Left ventricle myocardium superior (tissue), 1 donor: ENCODE measurements at places on chromosomes 13 and 19. TPM values are rescaled to one million over a fixed set of nuclear protein-coding genes. Genes with fewer than 3 reads are reported as not detected.

- DNase-seq, result no peak
Observed at GRCh38 chr19:11234486-11235075, 4.8 kb upstream of the ANGPTL8 start.

- DNase-seq, result no peak
Observed at GRCh38 chr13:67134417-67135129, 95.6 kb downstream of the PCDH9 start.

DNA sequence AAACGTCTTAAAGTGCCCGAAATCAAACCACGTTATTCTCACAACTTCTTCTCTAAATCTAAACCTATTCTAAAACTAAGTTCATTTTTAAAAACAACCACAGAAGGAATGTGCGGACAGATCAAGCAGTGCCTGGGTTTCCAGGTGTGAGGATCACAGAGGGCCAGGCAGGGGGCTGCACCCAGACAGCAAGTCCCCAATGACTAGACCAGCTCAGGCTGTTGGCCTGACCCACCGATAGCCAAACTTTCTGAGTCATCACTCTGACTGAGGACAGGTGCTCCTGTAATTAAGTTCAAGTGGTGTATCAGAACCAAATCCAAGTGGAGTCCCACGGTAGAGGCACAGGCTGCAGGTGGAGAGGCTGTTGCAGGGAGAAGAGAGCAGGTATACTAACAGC, 37.6 kb upstream of the EPHX3 start:
- no peak for DNase-seq

DNA sequence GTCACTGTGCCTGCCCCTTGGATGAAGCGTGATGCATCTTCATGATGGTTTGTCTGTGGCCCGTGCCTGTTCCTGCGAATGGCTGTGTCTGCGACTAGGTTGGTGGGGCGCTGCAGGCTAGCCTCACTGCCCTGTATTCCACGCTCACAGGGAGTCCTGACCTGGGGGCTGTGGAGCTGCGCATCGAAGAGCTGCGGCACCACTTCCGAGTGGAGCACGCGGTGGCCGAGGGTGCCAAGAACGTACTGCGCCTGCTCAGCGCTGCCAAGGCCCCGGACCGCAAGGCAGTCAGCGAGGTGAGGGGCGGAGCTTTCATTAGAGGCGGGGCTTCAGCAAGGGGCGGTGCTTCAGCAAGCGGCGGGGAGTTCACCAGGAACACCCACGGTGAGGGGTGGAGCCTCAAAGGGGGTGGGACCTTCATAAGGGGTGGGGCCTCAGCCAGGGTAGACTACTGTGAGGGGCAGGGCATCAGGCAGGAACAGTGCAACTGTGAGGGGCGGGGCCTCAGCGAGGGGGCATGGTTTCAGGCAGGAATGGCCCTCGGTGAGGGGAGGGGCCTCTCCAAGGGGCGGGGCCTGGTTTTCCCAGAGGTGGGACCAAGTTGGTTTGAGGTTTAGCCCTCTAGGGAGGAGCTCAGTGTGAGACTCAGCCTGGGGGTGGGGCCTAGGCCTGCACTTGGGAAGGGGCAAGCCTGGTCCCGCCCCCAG, 17.2 kb downstream of the PKN1 start:
- DNase-seq, result no peak

DNA sequence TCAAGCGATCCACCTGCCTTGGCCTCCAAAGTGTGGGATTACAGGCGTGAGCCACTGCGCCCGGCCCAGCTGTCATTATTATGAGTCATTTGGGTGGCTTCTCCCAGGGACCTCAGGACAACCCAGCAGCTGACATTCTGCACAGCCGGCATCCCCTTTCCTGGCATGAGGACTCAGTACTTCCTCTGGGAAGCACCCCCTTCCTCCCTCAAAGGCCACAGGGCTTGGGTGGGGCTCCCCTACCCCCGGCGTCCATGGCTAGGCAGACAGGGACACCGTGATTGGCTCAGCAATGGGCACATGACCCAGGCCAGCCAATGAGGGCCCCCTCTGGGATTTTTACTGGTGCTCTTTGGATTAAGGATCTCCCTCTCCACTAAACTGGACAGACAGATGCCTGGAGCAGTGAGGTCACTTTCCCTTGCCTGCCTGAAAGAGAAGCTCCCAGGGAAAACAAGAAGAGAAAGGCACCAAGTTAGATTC, 6.0 kb downstream of the KANK2 start:
- DNase-seq, result peak; percentile 87

GRCh38 chr13:86579662-86580061, 780.4 kb upstream of the SLITRK6 start:
- DNase-seq, result no peak

GRCh38 chr13:108895220-108895704, 265.9 kb downstream of the MYO16 start:
- DNase-seq, result no peak

DNA sequence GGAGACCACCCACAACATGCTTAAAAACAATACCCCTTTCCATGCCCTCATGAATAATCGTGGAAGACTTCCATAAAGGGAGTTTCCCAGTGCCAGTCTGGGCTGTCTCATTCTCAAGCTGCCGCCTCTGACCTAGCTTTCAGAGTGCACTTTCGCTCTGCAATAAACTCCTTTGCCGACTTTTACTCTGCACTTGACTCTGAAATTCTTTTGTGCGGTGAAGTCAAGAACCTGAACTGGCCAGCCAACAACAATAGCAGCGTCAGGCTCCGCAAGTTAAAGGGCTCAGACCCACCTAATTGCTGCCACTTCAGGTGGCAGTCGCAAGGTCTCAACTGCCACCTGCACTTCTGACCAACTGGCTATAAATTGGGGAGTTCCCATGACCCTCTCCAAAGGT, 10.3 kb upstream of the LEUTX start:
- no peak for DNase-seq

DNA sequence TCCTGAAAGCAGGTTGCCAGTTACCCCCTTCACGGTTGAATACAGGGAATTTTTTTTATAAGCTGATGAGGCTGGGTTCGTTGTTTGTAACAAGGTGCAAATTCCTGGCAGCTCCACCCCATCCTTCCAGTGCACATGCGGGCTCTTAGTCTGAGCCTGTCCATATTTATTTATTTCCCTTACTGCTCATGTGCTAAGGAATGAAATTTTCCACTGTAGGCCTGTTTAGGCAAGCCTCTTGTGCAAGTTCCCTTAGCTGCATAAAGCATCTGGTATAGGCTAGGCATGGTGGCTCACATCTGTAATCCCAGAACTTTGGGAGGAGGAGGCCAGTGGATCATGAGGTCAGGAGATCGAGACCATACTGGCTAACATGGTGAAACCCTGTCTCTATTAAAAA, 560.9 kb upstream of the PCDH9 start:
- no peak for DNase-seq

The USHBP1 gene
- total RNA-seq, result 9.3 TPM

The EDNRB gene
- total RNA-seq, result 15.6 TPM
